ENCODE measurements at places on chromosomes 2 and 18. TPM values are rescaled to one million over a fixed set of nuclear protein-coding genes. Genes with fewer than 3 reads are reported as not detected.

Gene NEU4
- total RNA-seq, result 0.33 TPM

Gene MYO5B
- total RNA-seq, result 53.1 TPM

Gene TLX2
- total RNA-seq, result not detected

GRCh38 chr2:73975731-73976130, 9.0 kb upstream of the TET3 start:
- DNase-seq, result no peak

DNA sequence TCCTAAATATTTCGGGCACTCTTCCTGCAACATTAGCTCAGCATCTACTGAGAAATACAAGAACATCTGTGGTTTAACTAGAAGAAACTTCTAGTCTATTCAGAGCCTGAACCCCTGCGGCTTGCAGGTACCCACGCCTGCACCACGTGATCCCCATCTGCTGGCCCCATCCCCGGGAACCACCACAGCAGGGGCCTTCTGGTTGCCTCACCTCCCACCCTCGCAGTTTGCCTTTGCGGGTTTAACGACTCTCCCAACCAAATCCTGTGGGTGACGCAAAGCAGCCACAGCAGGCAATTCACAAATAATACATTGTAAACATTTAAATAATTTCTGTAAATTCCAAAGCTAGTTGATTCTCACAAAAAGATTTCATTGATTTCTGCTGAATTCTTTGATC, 90.2 kb upstream of the TMEM18 start:
- DNase-seq, result no peak
